Cerebellum (tissue), 4 donors: ENCODE measurements at places on chromosomes 11 and 22.

DNA sequence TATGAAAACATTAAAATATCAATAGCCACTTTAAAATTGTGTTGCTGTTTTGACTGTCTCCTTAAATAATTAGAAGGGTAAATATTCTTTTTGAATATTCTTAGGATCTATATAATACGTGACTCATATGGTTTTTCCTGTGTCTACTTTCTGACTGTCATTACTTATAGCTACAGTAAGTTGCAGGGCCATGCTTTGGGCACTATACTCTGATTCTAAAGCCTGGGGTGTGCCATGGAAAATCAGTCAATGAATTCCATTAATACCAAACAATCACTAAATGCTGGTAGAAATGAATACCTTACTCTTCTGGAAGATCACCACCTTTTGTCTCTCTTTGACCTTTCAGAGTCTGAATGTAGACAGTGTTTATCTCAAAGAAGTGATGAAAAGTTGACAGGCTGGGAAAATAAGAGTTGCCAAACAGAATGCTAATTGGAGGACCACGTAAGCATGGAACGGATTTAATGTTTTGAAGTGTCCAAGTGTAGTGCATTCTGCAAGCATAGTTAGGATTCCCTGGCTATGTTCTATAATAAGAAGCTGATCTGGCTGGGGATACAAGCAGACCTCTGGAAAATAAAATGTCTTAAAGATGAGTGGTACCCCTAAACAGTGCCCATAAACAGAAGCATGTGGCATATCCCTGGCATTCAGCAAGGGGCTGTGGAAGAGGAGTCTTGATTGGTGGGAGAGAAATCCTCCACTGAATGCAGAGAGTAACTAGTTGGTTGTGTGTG is 16.8 kb downstream of the LUZP2 start:
- no peak for DNase-seq

DNA sequence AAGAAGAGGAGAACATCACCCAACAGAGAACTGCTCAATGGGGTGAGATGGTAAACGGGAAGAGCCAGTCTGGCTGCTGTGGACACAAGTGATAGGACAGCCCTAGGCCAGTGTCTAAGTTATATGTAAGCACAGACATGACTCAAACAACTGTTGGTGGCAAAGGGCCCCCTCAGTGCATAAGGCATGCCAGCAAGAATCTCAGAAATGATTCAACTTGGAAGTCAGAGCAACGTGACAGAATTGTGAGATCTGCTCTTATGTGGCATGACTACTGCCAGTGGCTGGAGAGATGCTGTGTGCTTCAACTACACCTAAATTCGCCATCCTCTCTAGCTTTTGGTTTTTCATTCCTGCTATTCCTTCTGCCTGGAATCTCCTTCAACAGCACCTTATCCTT is 7.4 kb downstream of the SLN start:
- no peak for DNase-seq

DNA sequence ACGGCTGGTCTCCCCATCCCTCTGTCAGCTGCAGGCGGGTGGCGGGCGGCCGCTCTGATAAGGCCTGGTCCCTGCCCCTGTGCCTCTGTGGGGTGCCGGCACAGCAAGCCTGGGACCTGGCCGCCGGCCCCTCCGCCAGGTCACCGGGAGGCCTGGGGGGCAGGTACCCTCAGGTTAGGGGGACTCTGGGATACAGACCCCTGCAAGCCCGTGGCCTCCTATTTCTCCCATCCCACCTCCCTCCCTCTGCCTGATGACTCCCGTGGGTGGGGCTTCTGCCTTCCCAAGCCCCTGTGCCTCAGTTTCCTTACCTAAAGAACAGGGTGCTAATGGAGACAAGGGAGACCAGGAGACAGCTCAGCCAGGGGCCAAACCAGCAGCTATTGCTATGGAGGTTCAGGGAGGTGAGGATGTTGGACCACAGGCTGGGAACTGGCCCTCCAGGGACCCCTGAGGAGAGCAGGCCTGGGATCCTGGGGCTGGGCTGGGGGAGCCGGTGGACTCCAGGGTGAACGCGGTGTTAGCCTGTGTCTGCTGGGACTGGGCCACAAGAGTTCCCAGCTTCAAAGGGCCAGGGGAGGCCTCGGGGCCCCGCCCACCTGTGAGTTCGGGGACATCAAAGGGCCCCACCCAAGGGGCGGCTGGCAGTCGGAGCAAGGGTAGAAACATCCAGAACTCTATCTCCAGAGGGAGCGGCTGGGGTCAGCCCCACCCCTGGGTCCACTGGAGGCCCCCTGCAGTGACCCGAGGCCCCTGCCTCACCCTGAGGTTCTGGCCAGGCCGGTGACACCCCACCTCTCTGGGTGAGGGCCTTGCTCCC is 32.0 kb upstream of the TH start:
- no peak for DNase-seq

GRCh38 chr11:119849872-119850271 is 120.9 kb upstream of the NECTIN1 start:
- no peak for DNase-seq

DNA sequence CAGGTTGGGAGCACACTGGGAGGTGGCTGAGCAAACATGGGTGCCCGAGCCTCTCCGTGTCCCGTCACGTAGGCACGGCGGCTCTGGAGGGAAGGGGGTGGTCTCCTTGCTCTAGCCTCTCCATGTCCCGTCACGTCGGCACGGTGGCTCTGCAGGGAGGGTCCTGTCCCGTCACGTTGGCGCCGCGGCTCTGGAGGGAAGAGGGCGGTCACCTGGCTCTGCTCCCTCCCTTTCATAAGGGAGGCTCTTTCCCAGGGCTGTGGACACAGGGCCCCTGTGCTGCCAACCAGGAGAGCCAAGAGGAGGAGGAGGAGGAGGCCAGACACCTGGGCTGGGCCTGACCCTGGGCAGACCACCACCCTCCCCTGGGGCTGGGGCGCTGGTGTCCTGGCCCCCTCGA is 1173.7 kb downstream of the BRD1 start:
- DNase-seq: no peak
